Stimulated activated CD4-positive, alpha-beta T cell treated with anti-CD3 and anti-CD28 coated beads, Interleukin-1b, Interleukin-23, amount 100 ng/mL, for 4 hours (primary cell): ENCODE measurements at places on chromosomes 7 and 10.

DNA sequence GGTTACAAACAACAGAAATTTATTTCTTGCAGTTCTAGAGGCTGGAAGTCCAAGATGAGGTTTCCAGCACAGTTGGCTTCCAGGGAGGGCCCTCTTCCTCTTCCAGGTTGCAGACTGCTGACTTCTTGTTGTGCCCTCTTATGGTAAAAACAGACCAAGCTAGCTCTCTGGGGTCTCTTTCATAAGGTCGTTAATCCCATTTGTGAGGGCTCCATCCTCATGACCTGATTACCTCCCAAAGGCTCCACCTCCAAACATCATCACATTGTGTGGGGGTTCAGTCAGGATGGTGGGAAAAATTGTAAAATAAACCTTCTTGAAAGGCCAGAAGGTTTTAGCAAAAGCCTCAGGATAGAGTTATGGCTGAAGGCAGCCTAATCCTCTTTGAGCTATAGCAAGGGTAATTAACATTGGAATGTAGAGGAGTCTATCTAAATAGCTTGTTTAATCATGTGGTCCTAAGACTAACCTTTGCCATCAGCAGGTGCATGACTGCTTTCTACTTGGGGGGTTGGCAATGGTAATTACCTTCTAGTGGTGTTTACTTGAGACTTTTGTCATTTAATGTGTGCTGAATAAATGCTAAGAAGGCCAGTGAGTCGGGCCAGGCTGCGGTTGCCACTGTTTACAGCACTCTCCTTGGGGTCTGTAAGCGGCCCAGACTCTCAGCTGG, 80.8 kb downstream of the PPP1R17 start:
- no peak for DNase-seq

GRCh38 chr7:134255814-134256213, 60.9 kb downstream of the SLC35B4 start:
- no peak for DNase-seq

DNA sequence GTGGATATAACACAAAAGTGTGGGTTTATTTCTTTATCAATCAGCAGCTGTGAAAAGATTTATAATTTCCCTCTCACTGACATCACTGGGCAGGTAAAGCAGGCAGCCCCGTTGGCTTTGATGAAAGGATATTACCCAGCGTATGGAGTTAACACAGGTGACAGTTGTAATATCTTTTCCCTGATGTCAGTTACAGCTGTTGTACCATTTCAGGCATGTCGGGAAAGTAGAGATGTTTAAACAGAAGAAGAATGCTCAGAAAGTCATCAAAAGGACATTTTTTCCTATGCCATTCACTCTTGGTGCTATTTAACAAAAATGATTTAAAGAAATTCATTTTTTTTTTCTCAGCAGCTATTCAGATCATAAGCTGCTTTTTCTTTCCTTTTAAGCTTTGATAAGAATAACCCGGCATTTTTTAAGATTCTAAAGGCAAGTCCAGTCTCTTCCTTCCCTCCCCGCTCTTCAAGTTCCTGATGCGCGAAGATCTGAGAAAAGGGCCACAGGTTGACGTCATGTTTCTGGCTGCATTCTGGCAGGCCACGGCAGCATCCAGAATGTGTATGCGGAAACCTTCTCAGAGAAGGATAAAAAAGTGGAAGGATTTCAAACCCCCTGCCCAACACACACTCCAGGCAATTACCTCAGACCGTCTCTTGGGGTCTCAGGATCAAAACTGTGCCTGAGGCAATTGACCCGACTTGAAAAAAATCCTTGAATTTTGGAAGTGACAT, 32.5 kb upstream of the ADAM12 start:
- no peak for DNase-seq

DNA sequence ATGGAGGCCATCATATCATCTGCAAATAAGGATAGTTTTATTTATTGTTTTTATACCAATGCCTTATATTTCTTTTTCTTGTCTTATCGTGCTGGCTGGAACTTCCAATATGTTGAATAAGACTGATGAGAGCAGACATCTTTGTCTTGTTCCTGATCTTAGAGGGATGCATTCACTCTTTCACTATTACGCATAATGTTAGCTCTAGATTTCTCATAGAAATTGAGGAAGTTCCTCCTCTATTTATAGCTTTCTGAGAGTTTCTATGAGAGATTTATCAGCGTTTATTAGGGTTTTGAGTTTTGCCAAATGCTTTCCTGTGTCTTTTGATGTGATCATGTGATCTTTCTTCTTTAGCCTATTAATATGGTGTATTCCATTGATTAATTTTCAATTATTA, 49.3 kb downstream of the COL28A1 start:
- DNase-seq, result no peak

DNA sequence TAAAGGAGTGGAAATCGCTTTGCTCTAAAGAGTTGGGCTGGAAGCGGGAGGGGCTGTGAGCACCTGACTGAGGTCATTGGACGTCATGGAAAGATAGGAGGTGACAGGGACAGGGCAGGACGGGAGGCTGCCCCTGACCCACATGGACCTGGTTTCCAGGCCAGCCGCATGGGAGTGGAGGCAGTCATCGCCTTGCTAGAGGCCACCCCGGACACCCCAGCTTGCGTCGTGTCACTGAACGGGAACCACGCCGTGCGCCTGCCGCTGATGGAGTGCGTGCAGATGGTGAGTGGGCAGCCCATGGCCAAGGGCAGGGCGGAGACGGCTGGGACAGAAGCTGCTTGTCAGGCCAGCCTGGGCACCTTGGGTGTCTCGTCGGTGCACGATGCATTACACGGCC, 41.8 kb downstream of the PFKP start:
- no peak for DNase-seq

DNA sequence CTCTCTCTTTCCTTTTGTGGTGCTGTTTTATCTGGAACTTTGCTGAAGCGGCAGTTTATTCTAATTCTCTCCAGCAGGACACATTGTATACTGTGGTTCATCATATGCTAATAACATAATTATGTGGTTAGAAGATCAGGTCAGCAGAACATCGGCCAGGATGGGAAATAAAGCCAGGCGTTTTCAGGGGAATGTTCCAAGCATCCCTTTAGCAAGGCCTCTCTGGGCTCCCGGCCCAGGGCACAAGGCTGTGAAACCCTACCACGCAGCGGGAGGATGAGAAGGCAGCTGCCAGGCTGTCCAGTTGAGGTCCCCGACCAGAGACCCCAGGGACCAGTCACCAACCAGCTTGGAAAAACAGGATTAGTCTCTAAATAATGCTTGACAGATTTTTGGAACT, 112.2 kb upstream of the GALNT17 start:
- DNase-seq, result no peak

GRCh38 chr7:134067164-134067563, 60.0 kb upstream of the LRGUK start:
- no peak for DNase-seq

DNA sequence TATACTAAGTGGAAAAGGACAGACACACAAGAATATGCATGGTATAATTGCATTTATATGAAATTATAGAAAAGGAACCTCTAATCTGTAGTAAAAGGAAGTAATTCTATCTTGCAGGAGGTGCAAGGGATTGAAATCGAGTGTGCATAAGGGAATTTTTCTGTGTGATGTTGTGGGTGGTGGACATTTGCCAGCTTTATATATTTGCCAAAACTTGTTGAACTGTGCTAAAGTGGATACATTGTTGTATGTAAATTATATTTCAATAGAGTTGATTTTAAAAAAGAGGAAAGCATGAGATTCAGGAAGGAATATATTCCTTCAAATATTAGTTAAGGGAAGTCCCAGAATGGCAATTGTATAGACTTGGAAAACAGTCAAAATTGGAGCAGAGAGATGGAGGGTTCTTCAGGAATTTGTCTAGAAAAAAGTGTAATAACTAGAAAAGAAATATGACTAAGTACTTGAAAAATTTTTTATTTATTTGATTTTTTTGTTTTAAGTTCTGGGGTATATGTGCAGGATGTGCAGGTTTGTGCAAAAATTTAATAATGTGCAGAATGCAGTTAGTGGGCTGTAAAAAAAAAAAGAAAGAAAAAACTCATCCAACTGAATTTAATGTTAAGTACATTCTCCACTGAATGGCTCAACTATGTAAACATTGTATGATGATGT, 96.1 kb downstream of the ARL4A start:
- no peak for DNase-seq

GRCh38 chr7:36227223-36227622, 74.2 kb downstream of the EEPD1 start:
- DNase-seq, result no peak

DNA sequence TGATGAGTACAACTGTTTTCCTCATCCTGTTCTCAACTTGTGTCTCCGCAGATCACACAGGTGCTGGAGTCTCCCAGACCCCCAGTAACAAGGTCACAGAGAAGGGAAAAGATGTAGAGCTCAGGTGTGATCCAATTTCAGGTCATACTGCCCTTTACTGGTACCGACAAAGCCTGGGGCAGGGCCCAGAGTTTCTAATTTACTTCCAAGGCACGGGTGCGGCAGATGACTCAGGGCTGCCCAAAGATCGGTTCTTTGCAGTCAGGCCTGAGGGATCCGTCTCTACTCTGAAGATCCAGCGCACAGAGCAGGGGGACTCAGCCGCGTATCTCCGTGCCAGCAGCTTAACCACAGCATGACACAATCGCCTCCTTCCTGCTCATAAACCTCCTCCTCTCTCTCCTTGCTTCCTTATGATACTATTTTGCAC, 126.7 kb upstream of the PRSS58 start:
- DNase-seq, result no peak

GRCh38 chr7:117929237-117929636, 56.0 kb upstream of the CTTNBP2 start:
- no peak for DNase-seq
